CD4-positive, alpha-beta memory T cell (primary cell): ENCODE measurements at places on chromosomes 6 and 20.

DNA sequence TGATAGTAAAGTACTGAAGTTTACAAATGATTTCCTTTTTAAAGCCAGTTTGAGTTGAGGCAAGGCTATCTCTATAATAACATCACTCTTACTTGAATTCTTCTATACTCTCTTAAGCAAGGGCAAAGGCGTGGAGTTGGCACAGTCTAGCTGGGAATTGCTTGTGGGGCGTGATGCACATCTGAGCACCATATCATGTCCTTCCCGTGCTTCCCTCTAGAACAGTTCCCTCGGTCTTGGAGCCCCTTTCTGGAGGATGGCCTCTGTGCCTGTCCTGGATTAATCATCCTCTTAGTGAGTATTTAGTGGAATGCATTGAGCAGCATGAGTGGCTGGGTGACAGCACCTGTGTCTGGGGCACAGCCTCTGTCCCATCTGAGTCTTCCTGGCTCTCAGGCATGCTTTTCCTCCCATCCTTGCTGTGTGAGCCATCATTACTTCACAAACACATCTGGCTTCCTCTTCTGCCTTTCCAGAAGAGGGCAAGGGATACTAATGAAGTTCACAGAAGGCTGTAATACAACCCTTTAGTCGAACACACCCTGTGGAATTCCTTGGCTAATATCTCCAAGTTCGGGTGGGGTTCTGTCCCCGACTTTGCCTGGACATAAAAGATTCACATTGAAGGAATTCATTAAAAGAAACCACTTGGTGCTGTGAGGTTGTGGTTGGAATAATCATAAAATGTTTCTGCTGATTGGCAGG, 188.2 kb downstream of the FNDC1 start:
- no peak for DNase-seq

DNA sequence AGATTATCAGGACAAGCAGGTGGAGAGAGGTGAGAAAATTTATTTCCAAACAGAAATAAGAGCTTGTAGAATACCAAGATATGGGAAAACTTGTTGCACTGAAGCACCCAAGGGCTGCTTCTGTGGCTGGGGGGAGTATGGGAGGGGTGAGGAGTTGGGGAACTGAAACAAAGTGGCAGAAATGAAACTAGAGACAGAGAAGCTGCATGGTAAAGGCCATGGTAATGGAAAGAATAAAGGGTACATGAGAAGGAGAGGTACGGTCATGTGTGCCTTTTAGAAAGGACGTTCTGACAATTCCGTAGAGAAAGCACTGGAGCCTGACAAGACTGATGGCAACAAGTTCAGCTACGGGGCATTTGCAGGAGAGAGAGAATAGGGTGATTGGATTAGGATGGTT, 51.6 kb upstream of the RIN2 start:
- DNase-seq = no peak

- DNase-seq = no peak
Observed at GRCh38 chr6:108193131-108193530, 27.3 kb downstream of the NR2E1 start.

DNA sequence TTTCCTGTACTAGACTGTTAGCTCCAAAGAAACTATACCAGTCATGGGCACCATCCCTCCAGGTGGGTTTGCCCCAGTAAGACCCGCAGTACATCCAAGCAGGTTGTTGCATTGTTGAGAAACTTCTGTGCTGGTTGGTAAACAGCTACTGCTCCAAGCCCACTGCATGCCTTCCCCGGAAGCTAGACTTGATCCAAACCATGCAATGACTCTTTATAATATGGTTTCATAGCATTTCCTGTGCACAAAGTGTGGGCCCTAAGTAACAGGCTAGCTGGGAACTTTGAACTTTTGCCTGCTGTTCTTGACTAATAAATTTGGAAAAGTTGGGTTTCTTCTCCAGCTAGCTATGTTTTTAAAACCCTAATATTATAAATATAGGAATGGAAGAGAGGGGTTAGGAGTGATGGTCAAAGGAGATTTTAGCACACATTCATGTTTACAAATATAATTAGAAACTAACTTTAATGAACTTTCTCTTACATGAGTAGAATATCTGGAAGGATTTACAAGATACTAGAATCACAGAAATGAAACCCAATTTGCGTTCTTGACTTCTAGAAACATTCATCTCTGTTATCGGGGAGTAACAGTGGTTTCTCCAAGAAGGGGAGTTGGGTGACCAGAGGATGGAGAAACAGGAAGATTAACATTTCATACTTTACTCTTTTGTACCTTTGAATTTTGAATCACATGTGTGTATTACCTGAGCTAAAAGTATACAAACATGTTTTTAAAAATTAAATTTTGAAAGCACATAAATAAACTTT, 51.7 kb downstream of the GFOD1 start:
- DNase-seq = no peak

DNA sequence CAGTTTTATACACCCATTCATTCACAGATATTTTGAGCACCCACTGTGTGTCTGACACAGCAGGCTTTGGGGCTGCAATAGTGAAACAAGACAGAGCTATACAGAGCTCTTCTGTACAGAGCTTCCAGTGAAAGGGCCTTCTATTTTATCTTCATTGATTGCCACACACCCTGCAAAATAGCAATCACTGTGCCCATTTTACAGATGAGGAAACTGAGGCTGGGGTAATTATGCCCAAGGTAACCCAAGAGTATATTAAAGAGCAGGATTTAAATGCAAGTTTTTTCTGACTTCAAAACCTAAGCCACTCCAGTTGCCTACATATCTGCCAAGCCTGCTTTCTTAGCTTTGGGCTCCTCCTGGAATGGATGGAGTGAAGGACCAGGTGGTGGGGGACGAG, 4.5 kb downstream of the BPI start:
- DNase-seq = no peak

- no peak for DNase-seq
Observed at GRCh38 chr6:14822679-14823078, 423.2 kb upstream of the JARID2 start.

DNA sequence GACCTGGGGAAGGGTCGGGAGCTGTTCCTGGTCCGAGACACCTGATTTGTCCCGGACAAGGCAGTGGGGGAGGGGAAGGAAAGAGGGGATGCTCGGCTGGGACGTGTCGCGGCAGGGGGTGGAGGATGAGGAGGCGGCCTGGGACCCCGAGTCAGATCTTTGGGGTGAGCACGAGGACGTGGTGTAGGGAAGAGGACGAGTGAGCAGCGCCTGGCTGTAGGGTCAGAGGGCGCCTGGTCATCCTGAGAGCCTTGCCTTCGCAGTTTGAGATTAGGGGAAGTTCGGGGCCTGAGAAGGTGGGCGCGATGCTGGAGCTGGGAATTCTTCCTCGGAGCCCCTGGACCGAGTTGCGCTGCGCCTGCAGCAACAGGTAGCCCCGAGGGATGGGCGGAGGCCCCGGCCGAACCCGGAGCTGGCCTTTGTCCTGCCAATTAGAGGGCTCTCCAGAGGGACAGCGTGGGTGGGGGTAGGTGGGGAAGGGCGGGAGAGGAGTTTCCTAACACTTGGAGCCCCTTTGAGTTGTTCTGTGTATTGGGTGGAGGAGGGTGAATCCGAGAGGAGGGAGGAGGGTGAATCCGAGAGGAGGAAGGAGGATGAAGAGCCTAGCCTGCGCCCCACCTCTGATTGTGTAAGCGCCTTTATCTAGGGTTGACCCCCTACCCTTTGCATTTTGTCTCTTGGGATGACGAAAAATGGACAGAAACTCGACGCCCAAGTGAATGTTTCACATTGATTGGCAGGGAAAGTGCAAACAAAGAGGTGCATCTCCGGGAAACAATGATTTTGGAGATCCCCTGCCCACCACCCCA, 72.0 kb downstream of the SOX4 start:
- no peak for DNase-seq

DNA sequence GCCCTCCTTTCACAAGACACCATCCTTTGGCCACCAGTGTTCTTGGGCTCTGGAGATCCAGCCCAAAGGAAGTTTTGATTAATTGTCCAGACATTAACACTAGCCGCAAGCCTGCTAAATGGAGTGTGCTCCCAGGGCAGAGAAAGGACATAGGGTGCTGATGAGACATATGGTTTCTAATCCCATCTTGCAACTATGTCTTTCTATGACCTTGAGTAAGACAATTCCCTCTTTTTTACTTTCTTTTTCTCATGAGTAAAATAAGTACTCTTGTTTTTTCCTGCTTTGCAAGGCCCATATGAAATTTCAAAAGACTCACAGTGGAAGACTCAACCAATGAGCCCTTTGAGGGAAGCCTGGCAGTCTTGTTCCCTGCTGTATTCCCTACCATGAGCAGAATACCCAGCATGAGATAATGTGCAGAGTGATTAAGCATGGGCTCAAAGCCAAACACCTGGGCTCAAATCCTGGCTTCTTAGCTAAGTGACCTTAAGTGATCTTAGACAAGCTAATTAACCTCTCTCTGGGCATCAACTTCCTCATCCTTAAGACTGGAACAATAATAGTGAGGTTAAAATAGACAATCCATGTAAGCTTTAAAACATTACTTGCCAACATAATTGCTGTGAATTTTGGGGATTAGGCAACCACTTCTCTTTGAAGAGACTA, at the start of gene WFDC10B:
Gene WFDC10B (minus strand): TSS at position 51 of the 669 bp plus-strand sequence. CDS start 19,027 bp downstream, outside the sequence.
- DNase-seq = no peak

- no peak for DNase-seq
Observed at GRCh38 chr6:105318660-105319059, 84.2 kb downstream of the PREP start.

- DNase-seq = no peak
Observed at GRCh38 chr6:166286839-166287271, 21.3 kb downstream of the PRR18 start.

GRCh38 chr6:121880831-121881230, 445.4 kb downstream of the GJA1 start:
- DNase-seq = no peak

DNA sequence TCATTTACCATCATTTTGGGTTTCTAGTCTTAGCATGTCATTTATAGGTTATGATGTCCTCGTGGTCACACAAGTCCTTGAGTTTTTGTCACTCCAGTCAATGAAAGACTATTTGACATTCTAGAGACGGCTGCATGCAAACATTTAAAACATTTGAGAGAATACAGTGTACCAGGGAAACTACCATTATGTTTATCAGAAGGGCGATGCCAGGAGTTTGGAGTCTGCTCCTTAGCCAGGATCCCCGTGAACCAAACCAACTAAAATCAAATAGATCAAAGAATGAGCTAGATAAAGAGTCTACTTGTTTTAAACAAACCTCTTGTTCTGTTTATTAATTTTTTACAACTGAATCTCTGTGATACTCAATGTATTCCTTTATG, 122.6 kb downstream of the OLIG3 start:
- DNase-seq = no peak

GRCh38 chr20:33704197-33704924, 15.7 kb downstream of the PXMP4 start:
- DNase-seq = no peak

- DNase-seq = no peak
Observed at GRCh38 chr6:107800564-107801164, 23.4 kb downstream of the SCML4 start.

- DNase-seq = no peak
Observed at GRCh38 chr20:4216142-4216735, 200.9 kb upstream of the RNF24 start.

GRCh38 chr6:69942485-69942884, 76.1 kb downstream of the COL19A1 start:
- DNase-seq = no peak

- no peak for DNase-seq
Observed at GRCh38 chr20:32337937-32338661, 20.0 kb upstream of the ASXL1 start.

- DNase-seq = no peak
Observed at GRCh38 chr6:135488023-135488422, 9.5 kb downstream of the AHI1 start.

DNA sequence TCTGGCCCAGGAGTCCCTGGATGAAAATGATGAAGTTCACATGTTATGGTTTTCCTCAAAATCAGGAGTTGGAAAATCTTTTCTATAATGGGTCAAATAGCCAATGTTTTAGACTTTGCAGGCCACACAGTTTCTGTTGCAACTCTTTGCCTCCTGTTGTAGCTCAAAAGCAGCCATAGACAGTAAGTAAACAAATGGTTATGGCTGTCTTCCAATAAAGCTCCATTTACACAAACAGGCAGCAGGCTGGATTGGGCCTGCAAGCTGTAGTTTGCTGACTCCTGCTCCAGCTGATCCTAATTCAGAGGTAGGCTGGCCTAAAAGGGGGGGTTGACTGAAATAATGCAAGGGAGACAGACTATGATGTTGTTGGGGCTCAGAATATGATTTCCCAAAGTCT, 33.0 kb downstream of the METTL24 start:
- DNase-seq = no peak

- DNase-seq = no peak
Observed at GRCh38 chr6:93105017-93105416, 314.3 kb downstream of the EPHA7 start.

DNA sequence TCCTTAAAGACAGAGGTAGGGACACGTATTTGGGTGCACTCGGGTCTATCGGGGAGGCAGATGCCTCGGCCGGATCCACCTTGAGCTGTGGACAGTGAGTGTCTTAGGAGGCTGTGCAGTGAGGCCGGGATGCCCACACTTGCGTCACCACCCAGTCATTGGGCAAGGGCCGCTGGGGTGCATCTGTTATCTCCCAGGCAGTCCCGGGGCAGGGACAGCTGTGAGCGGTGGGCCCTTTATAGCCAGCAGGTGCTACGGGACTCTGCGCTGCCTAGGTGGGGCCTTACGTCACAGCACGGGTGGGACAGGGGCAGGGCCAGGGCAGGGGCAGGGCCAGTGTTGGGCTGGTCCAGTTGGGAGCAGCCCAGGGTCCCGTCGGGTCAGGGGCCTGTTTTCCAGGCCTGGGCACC, 689 bp upstream of the COL20A1 start:
- DNase-seq = no peak

GRCh38 chr20:41011551-41012067, 17.0 kb upstream of the TOP1 start:
- DNase-seq = no peak
